Stimulated activated CD8-positive, alpha-beta memory T cell treated with anti-CD3 and anti-CD28 coated beads, Interleukin-15, amount 100 ng/mL, for 4 hours (primary cell): ENCODE measurements at places on chromosomes 4 and X.

- DNase-seq = no peak
Observed at GRCh38 chr4:129043523-129043922, 49.8 kb downstream of the SCLT1 start.

DNA sequence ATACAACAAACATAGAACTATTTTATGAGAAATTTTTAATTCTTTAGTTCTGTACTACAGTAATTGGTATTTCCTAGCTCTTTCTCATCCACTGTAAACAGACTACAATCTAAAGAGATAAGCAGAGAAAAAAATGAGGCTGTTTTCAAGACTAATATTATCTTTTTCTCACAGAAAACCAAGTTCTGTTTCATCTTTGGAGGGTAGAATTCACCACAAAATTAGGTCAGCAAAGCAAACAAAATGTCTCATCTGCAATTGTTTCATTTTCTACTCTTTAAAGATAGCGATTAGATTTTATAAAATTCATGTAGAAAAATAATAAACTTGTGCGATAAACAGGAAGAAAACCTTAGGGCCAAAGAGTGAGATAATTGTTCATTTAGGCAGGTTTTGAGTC, 10.8 kb downstream of the APOO start:
- no peak for DNase-seq

DNA sequence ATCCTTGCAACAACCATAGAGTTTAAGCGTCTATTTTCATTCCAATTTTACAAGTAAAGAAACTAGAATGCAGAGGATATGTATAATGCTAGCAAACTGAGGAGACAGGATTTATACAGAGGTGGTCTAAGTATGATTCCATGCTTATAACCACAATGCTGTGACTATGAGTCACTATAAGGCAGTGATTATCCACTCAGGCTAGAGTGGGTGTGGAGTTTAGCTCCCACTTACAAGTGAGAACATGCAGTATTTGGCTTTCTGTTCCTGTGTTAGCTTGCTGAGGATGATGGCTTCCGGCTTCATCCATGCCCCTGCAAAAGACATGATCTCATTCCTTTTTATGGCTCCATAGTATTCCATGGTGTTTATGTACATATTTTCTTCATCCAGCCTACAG, 41.6 kb upstream of the EDA2R start:
- DNase-seq = no peak

- no peak for DNase-seq
Observed at GRCh38 chrX:1147611-1148515, 64.6 kb downstream of the CRLF2 start.

- DNase-seq = no peak
Observed at GRCh38 chrX:142938793-142939192, 86.9 kb upstream of the SPANXN4 start.

GRCh38 chr4:149884046-149884445, 68.4 kb upstream of the IQCM start:
- no peak for DNase-seq

DNA sequence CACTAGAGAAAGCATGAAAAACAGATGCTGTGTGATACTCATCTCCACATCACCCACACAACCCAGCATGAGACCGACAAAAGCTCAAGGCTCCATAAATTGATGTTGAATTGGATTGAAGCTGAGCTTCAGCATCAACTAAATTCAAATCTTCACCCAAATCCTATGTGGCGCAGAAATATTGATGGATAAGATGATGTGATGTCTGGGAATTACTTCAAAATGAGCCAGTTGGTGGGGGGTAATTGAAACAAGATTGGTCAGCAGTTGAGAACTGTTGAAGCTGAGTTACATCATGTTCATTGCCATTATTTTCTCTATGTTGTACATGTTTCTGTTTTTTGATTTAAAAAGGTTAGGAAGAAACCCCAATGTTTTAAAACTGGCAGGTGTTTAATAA, 166.5 kb upstream of the STS start:
- DNase-seq = no peak

DNA sequence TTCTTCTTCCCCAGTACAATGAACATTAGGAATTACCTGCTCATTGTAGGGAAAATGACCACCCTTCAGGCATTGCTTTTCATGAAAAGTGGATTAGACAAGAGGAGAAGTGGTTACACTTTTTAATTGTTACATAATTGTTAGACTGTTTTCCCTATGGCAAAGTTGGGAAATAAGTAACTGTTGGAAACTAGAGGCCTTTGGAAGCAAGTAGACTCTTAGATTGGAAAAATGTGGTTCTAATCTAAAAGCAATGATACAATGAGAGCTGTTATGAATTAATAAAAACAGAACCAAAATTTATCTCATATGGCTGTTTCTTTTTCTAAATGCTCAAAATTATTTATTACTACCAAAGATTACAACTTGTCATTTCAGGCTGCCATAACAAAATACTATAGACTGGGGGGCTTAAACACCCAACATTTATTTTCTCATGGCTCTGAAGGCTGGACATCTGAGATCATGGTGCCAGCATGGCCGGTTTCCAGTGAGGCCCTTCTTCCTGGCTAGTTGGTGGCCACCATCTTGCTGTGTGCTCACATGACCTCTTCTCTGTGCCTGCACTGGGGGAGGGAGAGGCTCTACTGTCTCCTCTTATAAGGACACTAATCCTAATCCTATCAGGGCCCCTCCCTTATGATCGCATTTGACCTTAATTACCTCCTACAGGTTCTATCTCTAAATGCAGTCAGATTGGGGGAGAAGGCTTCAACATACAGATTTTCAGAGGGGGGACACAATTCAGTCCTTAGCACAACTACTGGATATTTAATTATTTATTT, 12.5 kb downstream of the CC2D2A start:
- no peak for DNase-seq

- DNase-seq = no peak
Observed at GRCh38 chr4:73836373-73837279, at the start of gene CXCL6. Gene CXCL6, plus strand, starts transcription at chr4:73836678. Its CDS starts 73 bp downstream, at chr4:73836751.

GRCh38 chr4:51963841-51964517, 56.2 kb downstream of the LRRC66 start:
- no peak for DNase-seq

GRCh38 chrX:109847257-109848187, 114.5 kb upstream of the ACSL4 start:
- no peak for DNase-seq

DNA sequence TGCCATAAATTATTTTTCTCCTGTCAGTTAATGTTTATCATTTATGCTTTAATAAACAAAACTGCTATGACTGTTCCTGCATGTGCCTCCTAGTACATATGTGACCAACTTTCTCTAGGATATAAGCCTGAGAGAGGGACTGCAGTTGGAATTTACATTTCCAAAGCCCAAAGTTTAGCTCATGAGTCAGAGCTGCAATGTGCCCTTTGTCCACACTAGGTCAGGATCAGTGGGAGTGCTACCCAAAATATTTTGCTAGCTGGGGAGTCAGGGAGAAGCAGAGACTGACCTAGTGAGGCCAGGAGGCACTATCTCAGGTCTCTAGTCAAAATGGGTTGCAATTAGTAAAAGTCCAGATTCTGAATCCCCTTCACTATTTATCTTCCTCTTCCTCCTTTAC, 92.7 kb downstream of the AR start:
- DNase-seq = no peak

- DNase-seq = no peak
Observed at GRCh38 chrX:136731798-136732197, 48.9 kb downstream of the ARHGEF6 start.
